NCI-H774 (cell line): ENCODE measurements at places on chromosomes 1 and 21.
A peak's percentile ranks its signal among the peaks of the same experiment; 100 is the strongest.

GRCh38 chr1:153515504-153516394 is 20.0 kb downstream of the S100A6 start:
- DNase-seq = no peak

DNA sequence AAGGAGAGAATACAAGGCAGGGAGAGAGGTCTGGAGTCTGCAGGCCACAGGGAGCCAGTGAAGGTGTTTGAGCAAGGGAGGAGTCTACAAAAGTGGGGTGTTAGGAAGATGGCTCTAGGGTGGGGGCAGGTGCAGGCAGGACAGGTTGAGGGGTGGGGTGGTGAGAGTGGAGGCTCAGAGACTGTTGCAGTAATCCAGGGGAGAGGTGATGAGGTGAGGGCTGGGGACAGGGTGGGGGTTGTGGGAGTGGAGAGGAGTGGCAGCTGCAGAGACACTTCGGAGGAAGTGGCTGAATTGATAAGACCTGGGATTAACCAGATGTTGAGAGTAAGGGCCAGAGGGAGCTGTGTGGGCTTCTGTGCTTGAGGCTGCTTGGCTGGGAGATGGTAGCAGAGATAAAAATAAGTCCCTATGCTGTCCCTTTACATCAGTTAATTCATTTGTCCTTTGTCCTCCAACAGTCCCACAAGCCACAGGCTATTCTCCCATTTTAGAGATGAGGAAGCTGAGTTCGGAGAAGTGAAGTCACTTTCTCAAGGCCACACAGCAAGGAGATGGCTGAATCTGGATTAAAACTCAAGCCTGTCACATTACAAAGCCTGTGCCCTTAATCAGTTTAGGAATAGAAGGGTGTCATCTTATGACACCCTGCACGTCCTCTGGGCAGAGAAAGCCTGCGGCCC is 54.8 kb upstream of the SYNC start:
- no peak for DNase-seq

DNA sequence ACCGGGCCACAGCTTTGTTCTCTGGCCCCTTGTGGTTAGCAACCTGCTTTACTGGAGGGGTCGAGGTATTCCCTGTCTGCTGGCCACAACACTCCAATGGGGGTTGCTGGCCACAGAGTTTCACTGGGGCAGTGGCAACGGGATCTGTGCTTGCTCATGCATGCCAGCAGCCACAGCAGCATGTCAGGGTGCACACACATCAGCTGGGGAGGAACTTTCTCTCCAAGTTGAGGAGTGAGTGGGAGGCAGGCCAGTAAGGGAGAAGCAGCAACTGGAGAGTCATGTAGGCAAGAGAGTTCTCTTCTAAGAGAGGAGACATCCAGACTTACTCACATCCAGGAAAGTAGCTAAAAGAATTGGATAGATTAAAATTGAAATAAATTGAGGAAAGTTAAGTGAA is 38.0 kb downstream of the SAMD13 start:
- DNase-seq = no peak

DNA sequence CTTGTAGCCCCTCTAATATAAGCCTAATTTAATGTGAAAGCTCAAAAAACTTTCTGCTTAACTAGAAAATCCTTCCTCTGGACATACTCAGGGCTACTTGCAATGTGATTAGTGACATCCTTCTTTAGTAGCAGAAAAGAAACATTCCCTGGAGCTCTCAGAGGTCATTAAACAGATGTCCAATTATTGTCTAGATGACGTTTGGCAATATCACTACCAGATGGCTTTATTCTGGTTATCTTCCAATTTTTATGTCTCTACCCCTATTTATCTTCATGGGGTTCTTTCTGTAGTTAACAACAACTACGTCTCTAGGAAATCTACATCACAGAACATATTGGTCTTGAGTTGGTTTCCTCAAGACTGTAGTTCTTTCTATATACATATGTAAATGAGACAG is 44.2 kb downstream of the CTH start:
- DNase-seq = no peak

DNA sequence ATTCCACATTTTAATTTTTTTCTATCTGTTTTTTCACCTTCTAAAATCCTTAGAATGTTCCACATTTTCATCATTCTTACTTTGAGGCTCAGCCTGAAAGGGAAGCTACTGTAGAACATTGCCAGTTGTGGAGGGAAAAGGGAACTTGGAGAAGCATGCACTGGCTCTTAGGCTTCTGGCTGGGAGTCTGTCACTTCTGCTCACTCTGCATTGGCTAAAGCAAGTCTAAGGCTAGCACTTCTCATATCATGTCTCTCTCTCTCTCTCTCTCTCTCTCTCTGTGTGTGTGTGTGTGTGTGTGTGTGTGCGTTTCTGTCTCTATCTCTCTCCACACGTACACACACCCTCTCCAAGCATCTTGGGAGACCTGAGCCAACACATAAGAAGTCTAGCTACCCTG is 49.6 kb upstream of the ADAR start:
- no peak for DNase-seq

- no peak for DNase-seq
Measured at GRCh38 chr1:184553845-184554244, 167.0 kb downstream of the C1orf21 start.

- no peak for DNase-seq
Measured at GRCh38 chr1:87464022-87464490, 135.4 kb downstream of the LMO4 start.

GRCh38 chr21:42844411-42845113 is 34.8 kb downstream of the WDR4 start:
- DNase-seq = no peak

DNA sequence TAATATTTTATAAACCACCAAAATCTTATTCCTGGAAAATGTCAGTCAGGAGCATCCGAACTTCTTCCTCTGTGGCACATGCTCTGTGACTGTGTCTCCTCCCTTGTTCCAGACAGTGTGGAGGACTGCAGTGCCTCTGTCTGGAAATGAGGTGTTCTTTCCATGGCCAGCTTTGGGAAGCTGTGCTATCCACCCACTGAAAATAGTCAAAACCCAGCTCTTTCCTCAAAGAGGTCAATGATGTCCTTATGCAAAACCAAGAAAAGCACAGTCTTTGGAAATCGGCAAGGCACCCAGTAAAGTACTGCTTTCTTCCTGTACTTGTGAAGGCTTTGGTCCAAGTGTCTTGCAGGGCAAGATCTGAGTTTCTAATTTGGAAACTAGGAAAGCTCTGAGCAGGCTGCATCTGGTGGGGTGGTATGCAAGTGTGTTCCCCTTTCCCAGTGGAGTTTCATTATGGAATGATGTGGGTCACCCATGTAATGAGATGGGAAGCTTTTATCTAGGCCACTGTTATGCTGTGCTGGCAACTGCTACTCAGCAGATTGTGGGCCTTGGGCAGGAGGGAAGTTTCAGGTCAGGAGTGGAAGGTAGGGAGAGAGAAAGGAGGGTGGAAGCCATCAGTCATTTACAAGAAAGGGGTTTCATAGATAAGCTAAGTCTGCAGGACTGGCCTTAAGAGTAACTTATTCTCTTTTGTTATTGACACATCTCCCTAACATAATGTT is 6.0 kb downstream of the KIAA0040 start:
- no peak for DNase-seq

- no peak for DNase-seq
Measured at GRCh38 chr1:17865912-17866739, 111.0 kb downstream of the ACTL8 start.

- no peak for DNase-seq
Measured at GRCh38 chr1:173410794-173411236, 66.3 kb upstream of the PRDX6 start.

DNA sequence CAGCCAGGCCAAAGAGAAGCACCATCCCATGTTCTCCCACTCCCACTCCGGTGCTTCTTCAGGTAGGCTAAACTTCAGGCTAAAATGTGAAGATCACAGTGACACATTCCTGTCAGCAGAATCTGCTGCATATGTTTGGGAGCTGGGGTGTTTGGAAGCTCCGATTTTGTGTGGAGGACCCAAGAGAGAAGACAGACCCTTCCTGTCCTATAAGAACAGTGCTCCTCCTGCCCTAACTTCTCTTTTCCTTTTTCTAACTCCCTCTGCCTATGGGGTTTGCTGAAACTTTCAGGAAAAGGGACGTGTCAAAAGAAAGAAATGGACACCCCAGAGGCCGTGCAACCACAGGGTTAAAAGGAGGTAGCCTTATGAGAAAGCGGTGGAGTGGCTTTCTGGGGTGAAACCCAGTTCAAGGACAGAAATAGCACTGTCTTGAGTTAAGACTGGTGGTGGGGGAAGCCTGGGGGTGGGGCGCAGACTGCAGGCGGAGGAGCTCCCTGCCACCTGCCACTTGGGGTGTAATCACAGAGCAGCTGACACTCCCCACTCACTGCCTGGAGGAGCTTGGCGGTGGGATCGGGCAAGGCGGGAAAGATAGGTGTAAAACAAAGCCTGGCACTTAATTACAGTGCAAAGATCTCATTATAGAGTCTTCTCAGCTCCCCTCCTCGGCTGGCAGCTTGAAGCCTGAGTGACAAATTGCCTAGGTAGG is 645 bp upstream of the TLR5 start:
- DNase-seq = peak; percentile 5

- no peak for DNase-seq
Measured at GRCh38 chr1:236282425-236282716, 613 bp upstream of the ERO1B start.

- no peak for DNase-seq
Measured at GRCh38 chr1:203124011-203124410, 3.5 kb upstream of the ADORA1 start.
